Fibroblast of lung (primary cell): ENCODE measurements at places on chromosomes 5 and 9. TPM values are rescaled to one million over a fixed set of nuclear protein-coding genes. Genes with fewer than 3 reads are reported as not detected.

Gene CNTNAP3B
- 0.26 TPM in 1 of 2 replicates, not detected in the other for total RNA-seq

Gene IL33
- total RNA-seq = 1.3 and 19.3 TPM in 2 replicates

Gene LCN9
- not detected in 2 replicates for total RNA-seq

Gene PCDHA8
- under 0.01 and 0.33 TPM in 2 replicates for total RNA-seq

Gene ARID3C
- total RNA-seq = under 0.01 and 0.17 TPM in 2 replicates

Gene CDH12
- not detected in 2 replicates for total RNA-seq

Gene RNF180
- 2.6 and 2.8 TPM in 2 replicates for total RNA-seq

Gene LRRC26
- not detected in 2 replicates for total RNA-seq

Gene RANBP3L
- total RNA-seq = under 0.01 TPM in 1 of 2 replicates, not detected in the other

Gene TTC23L
- total RNA-seq = 0.26 and 0.33 TPM in 2 replicates

Gene KLF9
- total RNA-seq = 27.6 and 29.5 TPM in 2 replicates

Gene TSPAN17
- total RNA-seq = 29.0 and 35.2 TPM in 2 replicates

Gene UBE2QL1
- total RNA-seq = under 0.01 TPM in 1 of 2 replicates, not detected in the other

Gene CYSRT1
- 0.51 and 0.66 TPM in 2 replicates for total RNA-seq

Gene IGFBPL1
- not detected in 2 replicates for total RNA-seq

Gene GIN1
- 7.2 and 7.6 TPM in 2 replicates for total RNA-seq

Gene TMEM232
- 5.6 and 7.4 TPM in 2 replicates for total RNA-seq

Gene TAF11L5
- not detected in 2 replicates for total RNA-seq

Gene NME5
- total RNA-seq = 2.5 and 3.3 TPM in 2 replicates

Gene SLC36A2
- total RNA-seq = not detected in 2 replicates

Gene AQP7
- 0.26 and 0.83 TPM in 2 replicates for total RNA-seq

Gene ANKRD31
- 0.26 and 0.33 TPM in 2 replicates for total RNA-seq

Gene ANKRD18B
- under 0.01 and 0.17 TPM in 2 replicates for total RNA-seq

Gene OR1J2
- 0.26 and 0.33 TPM in 2 replicates for total RNA-seq

Gene ERMP1
- 12.1 and 25.4 TPM in 2 replicates for total RNA-seq

Gene CDC20B
- total RNA-seq = under 0.01 TPM in 1 of 2 replicates, not detected in the other

Gene DELE1
- 30.6 and 38.6 TPM in 2 replicates for total RNA-seq

Gene MEIKIN
- total RNA-seq = under 0.01 TPM in 1 of 2 replicates, not detected in the other

Gene ARL14EPL
- total RNA-seq = not detected in 2 replicates

Gene SHOC1
- total RNA-seq = under 0.01 TPM in 2 replicates

Gene CDKN2A
- 10.8 and 19.2 TPM in 2 replicates for total RNA-seq

Gene NUDT12
- total RNA-seq = 9.8 and 15.4 TPM in 2 replicates

Gene TMEM215
- total RNA-seq = not detected in 2 replicates

Gene MARCOL
- not detected in 2 replicates for total RNA-seq

Gene MLANA
- total RNA-seq = not detected in 2 replicates

Gene CCNI2
- under 0.01 TPM in 1 of 2 replicates, not detected in the other for total RNA-seq

Gene ZDHHC21
- total RNA-seq = 6.4 and 8.6 TPM in 2 replicates

Gene F2RL2
- 13.1 and 82.6 TPM in 2 replicates for total RNA-seq

Gene IRGM
- total RNA-seq = 0.17 TPM in 1 of 2 replicates, not detected in the other

Gene ERAP2
- 66.0 and 180 TPM in 2 replicates for total RNA-seq

Gene ARHGEF37
- 3.1 and 5.3 TPM in 2 replicates for total RNA-seq
